ENCODE measurements at places on chromosomes 12 and 14.
A peak's percentile ranks its signal among the peaks of the same experiment; 100 is the strongest.

- no peak for DNase-seq
These were observed 788 bp downstream of the SFSWAP start for GRCh38 chr12:131711551-131712205.

- no peak for DNase-seq
These were observed 114.6 kb upstream of the MED13L start for GRCh38 chr12:116392061-116392460.

DNA sequence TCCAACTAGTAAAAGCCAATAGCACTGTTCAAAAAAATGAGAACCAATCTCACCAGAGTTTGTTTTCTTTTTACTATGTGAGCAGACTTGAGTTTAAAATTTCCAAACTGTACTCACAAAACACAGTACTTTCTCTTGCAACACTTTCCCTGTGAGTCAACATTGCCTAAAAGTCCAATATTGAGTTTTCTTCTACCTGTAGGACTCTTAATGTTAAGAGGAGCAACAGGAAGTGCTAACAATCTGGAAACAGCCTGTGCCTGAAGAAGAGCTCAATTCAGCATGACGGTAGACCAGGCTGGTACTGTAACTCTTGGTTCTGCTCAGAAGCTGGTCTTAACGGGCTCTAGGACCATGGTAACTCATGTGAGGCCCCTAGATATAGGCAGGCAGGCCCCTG, 144.3 kb downstream of the MED13L start:
- DNase-seq: no peak

- no peak for DNase-seq
These were observed 17.2 kb downstream of the RILPL1 start for GRCh38 chr12:123516216-123516780.

DNA sequence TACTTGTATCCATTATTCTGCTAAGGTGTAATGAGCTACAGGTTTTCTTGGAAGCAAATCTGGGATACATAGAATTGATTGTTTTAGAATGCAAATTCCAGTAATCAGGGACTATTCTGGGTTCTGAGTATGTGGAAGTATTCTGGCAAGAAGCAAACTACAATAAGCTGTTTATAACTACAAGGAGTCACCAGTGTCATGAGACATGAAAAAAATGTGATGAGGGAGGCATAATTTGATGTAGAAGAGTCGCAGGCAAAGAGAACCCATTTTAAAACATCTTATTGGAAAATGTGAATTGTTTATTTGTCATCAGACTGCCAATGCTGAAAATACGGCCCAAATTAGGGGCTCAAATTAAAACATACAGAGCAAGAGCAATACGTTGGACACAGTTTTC, 321.8 kb upstream of the E2F7 start:
- DNase-seq: no peak

DNA sequence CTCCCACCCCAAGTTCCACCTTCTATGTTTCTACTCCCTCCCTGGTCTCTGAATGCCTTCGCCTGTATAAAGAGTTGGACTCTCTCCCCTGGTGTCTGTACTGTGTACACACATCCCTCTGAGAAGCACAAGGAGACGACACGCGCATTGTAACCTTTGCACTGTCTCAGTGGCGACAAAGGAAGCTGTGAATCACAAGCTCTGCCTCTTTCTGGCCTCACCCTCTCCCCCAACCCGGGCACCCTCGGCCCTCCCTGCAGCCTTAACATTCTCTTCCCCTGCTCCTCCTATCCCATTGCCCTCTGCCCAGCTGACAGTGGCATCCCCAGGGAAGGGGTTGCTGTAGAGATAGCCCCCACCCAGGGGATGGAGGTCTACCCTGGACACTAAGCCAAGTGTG, 2.5 kb upstream of the SMARCD1 start:
- no peak for DNase-seq

- no peak for DNase-seq
These were observed 173.5 kb downstream of the ALG10B start for GRCh38 chr12:38490073-38490472.

- DNase-seq: no peak
These were observed 199.3 kb upstream of the PDZRN4 start for GRCh38 chr12:40988824-40989223.

DNA sequence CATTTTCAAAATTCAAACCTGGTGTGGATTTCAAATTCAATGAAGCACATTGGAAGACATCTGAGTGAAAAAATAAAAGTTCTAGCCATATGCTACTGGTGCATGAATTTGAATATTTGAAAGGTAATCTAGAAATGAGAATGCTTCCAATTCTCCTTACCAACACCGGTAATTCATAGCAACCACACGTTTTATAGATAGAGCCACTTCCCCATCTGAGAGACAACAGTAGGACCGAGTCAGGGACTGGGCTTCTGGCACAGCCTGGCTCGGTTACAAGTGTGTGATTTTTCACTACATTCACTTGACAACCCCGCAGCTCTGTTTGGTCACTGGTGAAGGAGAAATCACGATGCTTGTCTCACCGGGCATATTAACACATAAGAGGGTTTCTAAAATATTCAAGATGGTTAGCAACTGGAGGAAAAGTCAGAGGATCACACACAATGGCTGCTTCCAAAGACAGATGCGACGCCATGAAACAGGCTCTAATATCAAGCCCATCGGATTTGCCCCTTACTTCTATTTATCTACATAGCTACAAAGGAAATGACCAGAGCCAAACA, 86.5 kb upstream of the FOXN3 start:
- no peak for DNase-seq

- DNase-seq: no peak
These were observed 19.4 kb upstream of the SELPLG start for GRCh38 chr12:108653082-108653516.

DNA sequence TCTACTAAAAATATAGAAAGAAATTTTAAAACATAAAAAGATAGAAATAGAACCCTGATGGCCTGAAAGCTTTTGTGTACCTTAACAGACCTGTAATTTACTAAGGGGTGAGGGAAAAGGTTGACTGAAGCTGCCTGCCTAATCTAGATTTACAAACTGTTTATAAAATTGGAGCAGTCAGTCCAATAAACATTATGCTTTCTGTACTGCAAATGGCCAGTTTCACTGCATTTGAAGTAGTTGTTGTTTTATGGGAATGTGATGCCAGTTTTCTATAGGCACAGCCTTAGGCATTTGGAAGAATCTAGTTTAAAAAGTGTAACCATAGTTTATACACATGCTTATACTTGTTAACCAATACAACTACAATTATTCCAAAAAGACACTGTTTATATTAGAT, 19.1 kb downstream of the SIX1 start:
- no peak for DNase-seq

GRCh38 chr12:23891115-23891514, 58.4 kb downstream of the SOX5 start:
- DNase-seq: no peak

DNA sequence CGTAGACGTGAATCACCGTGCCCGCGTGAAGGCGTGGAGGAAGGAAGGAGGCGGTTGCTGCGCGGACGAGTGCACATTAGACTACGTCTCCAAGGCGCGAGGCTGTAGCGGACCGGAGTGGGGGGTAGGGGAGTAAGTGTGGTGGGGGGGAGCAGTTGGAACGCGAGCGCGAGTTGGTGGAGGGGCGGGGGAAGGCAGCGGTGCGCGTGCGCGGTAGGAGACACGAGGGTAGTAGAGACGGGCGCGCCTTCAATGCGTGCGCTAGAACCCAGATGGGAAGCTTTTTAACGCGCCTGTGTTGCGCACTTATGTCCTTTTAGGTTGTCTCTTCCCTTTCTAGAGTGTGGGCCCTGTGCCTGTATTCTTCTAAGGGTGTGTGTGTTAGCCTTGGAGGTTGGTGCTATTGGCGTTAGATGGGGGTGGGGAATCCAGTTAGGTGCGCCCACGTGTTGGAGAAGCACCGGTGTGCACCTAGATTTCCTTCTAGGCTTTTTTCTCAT, 604 bp downstream of the EIF4B start:
- peak; percentile 42 for DNase-seq

- no peak for DNase-seq
These were observed 421 bp upstream of the ACADS start for GRCh38 chr12:120725151-120725658.

DNA sequence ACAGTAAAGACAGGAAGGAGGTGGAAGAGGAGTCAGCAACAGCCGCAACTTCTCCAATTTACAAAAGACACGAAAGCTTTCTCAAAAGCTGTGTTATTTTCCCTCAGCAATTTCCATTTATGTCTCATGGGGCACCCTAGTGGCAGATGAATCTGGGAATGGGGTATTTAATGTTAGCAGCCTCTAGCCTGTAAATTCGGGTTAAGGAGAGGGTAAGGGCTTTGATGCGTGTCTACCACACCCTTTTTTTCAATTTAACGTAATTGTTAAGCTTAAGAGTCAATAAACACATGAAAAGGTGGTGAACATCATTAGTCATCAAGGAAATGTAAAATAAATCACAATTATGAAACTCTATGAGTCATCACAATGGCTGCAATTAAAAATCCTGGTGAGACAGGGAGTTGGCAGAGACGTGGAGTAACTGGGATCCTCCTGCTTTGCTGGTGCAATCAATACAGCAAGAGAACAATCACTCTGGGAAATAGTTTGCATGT, 986.4 kb downstream of the AACS start:
- DNase-seq: no peak

DNA sequence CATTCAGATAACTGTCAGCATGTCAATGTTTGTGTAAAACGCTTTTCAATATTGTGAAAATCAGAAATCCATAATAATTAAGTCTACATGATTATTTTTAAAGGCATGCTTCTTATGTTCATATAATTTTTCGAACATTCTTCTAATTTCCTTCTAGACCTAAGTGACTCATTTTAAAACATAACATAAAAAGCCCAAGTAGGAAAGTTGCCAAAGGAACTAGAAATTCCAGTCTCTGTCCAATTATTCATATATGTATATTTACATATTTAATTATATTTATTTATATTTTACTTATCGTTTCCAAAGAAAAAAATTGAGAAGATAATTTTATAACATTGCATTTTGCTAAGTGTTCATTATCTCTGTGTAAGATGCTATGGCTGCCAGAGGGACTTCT, 110.4 kb downstream of the TMTC1 start:
- no peak for DNase-seq

DNA sequence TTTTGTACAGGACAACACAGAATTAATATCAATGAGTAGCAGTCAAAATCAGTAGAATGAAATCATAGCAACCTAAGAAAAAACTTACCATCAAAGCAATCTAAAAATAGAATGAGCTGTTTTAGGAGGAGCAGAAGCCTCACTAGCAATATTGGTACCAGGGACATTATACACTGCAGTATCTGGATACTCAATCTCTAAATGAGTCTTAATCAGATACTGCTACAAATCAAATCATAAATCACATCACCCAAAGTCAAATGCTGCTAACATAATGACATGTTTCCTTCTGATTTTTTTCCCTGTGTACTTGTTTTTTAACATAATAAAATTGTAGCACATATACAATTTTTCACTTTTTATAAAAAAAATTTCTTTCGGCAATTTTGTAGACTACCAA, 8.0 kb downstream of the RPS29 start:
- DNase-seq: no peak

DNA sequence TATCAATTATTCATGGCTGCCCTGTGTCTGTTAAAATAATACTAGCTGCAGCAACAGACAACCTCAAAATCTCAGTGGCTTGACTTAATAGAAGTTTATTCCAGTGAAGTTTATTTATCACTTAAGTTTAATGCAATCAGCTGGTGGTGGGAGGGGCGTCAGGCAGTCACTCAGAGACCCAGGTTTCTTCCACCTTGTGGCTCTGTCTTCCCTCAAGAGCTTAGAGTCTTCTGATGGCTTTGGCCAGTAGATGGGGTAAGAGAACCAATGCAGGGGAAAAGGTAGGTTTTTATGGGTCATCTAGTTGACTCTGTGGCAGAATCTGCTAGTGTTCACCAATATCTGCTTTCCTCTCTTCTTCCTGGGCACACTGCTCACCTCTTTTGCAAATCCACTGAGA, 668.9 kb downstream of the AACS start:
- no peak for DNase-seq

DNA sequence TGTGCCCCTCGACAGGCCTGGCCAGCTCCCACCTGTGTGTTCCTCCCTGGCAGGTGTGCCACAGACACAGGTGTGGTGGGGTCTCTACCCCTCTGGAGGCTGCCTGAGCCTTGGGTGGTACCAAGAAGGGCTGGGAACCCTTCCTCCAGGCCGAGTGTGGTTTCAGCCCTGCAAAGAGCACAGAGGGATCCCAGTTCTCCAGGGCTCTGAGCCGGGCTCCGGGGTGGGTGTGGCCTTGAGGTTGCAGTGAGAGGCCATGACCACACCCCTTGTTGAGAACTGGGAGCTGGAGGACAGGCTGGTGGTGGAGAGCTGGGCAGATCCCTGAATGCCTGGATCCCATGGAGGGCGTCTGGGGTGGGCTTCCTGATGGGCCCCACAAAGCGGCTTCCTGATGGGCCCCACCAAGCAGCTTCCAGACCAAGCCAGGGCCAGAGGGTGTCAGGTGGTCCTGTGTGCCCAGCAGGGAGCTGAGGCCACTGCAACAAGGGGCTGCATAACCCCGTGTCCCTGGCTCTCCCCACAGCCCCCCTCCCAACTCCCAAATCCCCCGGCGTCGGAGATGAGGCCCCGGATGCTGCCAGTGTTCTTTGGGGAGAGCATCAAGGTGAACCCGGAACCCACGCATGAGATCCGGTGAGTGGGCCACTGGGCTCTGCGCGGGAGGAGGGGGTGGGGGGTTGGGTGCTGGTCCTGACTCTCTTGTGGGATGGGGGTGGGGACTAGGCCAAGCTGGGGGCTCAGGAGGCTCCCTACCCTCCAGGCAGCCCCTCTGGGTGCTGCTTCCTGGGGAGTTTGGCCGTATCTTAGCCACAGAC, 16.6 kb downstream of the RFLNA start:
- no peak for DNase-seq

DNA sequence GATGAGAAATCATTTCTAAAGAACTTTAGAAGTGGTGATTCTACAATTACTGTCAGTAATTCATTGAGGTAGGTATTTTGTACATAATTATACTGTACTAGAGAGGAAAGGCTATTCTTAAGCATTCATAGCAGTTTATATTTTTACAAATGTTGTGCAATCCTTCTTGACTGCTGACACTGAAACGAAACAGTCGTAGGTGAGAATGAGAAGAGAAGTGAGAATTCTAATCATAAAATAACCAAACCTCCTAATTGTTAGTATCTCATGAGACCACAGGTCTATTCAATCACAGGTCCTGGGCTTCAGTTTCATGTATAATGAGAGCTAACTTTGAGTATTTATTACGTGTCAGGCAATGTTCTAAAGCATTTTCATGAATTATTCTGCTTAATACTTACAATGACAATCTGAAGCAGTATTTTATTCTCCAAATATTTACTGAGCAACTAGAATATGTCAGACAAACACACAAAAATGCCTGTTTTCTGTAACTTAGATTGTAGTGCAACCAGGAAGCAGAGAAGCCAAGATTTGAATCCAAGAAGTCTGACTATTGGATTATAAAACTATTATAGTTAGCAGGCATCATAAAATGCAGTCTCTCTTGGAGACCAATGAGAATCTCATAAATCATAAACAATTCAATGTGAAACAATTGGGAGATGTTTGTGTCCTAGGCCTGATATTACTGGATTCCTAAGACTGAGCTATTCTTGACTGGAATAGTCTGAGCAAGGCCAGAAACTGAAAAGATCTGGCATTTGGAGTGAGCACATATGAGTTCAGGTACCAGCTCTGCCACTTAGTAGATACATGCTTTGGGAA, 24.3 kb downstream of the RERG start:
- no peak for DNase-seq

Data from DMS 273 treated with DMSO at 0.1 percent for 48 hours (cell line).